Activated naive CD4-positive, alpha-beta T cell treated with anti-CD3 and anti-CD28 coated beads, Interleukin-2, amount 10 ng/mL, durations not matched to agents 7 days and 5 days (primary cell): ENCODE measurements at places on chromosomes 11 and 22.

DNA sequence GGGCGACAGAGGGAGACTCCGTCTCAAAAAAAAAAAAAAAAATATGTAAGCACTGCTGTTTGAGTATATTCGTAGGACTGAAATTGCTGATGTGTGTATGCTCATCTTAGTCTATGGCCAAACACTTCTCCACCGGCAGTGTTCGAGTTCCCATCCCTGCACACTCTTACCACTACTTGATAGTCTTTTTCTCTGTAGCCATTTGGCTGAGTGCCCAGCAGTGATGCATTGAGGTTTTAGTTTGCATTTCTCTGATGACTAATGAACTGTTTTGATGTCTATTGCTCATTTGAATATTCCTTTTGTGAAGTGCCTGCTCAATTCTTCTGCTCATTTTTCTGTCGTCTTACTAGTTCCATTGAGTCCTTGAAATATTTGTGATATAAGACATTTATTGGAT, 1.9 kb downstream of the TIRAP start:
- DNase-seq, result peak; percentile 56
- peak overlapping the region; percentile 51 for H3K4me3 ChIP-seq
- H3K36me3 ChIP-seq, result peaks cover 16% of the 10 kb centered on the region
- no peak overlapping the region for H3K27ac ChIP-seq
- H3K4me1 ChIP-seq, result peaks cover 50% of the 10 kb centered on the region

- no peak overlapping the region for H3K4me3 ChIP-seq
- H3K36me3 ChIP-seq, result no peaks in the 10 kb centered on the region
- H3K27me3 ChIP-seq, result no peaks in the 10 kb centered on the region
- no peak overlapping the region for H3K27ac ChIP-seq
- DNase-seq, result no peak
Measured at GRCh38 chr11:84313830-84314359, 1027.7 kb upstream of the CCDC90B start.

DNA sequence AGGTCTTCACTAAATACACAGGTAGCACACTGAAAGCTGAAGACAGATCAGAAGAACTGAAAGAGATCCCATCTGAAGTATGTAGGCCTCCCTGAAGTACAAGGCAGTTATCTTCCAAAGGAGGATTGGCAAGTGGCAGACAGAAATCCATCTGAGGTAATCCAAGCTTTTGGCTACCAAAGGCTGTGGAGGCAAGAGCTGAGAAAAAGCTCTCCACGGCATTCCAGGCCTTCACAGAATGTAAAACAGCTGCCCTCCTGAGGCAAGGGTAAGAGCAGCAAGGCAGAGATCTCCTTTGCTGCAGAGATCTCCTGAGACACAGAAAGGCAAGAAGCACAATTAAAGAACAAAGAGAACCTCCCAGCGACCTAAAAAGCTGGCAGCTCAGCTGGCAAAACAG, 19.1 kb downstream of the PIK3C2A start:
- H3K27ac ChIP-seq, result no peak overlapping the region
- peaks cover 15% of the 10 kb centered on the region for H3K36me3 ChIP-seq
- H3K4me3 ChIP-seq, result no peak overlapping the region
- no peaks in the 10 kb centered on the region for H3K27me3 ChIP-seq

GRCh38 chr11:26953770-26954392, 40.0 kb upstream of the FIBIN start:
- no peaks in the 10 kb centered on the region for H3K4me1 ChIP-seq
- no peak overlapping the region for H3K27ac ChIP-seq

- no peak overlapping the region for H3K4me3 ChIP-seq
- no peaks in the 10 kb centered on the region for H3K4me1 ChIP-seq
- DNase-seq, result no peak
- no peak overlapping the region for H3K27ac ChIP-seq
- no peaks in the 10 kb centered on the region for H3K27me3 ChIP-seq
- H3K36me3 ChIP-seq, result no peaks in the 10 kb centered on the region
Measured at GRCh38 chr11:90911192-90911591, 688.3 kb upstream of the CHORDC1 start.

DNA sequence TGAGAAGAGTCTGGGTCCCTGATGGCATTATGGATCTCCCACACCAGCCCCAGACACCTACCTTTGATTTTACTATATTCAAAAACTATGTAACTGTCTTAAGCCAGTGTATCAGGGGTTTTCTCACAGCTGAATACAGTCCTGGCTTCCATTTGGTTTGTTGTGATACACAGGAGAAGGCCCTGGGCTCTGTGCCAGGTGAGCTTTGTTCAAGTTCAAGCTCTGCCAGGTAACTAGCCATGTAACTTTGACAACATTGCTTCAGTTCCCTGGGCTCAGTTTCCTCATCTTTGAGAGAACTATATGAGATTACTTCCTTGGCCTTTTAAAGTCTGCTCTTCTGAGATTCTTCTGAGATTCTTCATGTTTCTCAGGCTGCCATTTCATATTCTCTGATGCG, 327.5 kb upstream of the TENM4 start:
- H3K27ac ChIP-seq, result no peak overlapping the region
- no peaks in the 10 kb centered on the region for H3K36me3 ChIP-seq
- no peaks in the 10 kb centered on the region for H3K27me3 ChIP-seq
- no peak for DNase-seq
- H3K4me1 ChIP-seq, result no peaks in the 10 kb centered on the region

DNA sequence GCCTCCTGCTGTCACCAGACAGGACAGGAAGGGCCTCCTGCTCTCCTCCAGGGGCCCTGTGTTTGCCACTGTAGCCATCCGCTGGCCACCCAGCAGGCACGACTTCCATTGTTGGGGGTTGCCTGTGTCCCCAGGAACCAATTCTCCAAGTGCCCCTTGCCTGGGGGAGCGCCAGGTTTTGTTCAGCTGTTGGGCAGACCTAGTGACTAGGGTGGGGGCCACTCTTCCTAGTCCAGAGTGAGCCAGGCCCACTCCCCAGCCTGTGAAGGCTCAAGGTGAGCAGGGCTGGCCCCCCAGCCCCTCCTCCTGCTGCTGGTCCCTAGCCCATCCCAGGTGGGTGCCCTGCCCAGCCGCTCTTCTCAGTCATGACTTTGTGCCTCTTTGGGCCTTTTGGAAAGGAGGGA, 30.9 kb downstream of the OSBPL5 start:
- H3K4me1 ChIP-seq, result no peaks in the 10 kb centered on the region
- H3K36me3 ChIP-seq, result no peaks in the 10 kb centered on the region
- no peaks in the 10 kb centered on the region for H3K27me3 ChIP-seq
